ENCODE measurements at places on chromosomes 3 and 15. TPM values are rescaled to one million over a fixed set of nuclear protein-coding genes. Genes with fewer than 3 reads are reported as not detected.

The GRK7 gene
- total RNA-seq = 0.08 TPM

The CILP gene
- total RNA-seq = 24.0 TPM

The XCR1 gene
- total RNA-seq = not detected

DNA sequence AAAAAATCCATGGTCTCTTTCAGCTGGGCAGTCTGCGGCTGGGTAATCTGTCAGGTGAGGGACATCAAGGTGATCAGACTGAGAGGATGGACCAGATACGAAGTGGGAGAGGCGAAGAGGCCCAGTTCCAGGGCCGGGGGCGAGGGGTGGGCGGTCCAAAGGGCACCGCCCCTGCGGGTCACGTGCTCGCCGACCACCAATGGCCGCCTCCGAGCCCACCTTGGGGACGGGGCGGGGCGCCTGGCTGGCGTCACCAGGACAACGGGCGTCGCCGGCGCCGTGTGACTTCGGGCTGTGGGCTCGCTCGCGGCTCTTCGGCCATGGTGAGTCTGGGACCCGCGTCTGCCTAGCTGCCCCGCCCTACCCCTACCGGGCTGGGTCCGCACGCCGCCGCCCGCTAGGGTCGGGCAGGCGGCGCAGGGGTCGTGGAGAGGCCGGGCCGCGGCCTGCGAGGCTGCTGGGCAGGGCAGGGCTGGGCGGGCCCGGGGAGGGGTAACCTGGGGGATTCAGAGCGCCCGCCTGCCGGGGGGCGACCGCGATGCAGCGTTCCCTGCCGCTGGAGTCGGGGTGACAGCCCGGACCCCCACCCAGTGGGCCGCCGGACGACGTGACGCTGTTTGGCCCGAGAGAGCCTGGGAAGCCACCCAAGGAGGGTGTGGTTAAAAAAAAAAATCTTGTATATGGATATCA, at the start of gene FBXL2:
TSS of gene FBXL2 (plus strand) at position 250 of the 690 bp plus-strand sequence. CDS start at position 321, 71 bp downstream.
- no peak for DNase-seq

DNA sequence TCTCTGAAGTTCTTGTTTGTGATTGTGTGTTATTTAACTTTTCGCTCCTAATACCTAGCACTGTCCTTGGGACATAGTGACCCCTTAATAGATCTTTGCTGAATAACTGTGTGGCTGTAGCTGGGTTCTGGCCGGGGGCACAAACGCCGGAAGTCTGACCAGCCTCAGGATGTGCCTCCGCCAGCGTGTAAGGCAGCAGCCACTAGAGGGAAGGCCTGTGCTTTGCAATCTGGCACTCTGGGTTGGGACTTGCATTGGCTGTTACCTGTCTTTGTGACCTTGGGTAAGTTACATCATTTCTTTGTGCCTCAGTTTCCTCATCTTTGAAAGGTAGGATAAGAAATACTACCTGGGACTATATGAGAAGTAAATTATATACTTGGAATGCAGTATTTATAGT, 158.7 kb downstream of the GHSR start:
- DNase-seq = peak; percentile 83

GRCh38 chr3:178915365-178915764, 156.2 kb downstream of the ZMAT3 start:
- no peak for DNase-seq

GRCh38 chr3:60337421-60337820, 913.8 kb downstream of the FHIT start:
- no peak for DNase-seq

GRCh38 chr3:2090095-2090911, 8.4 kb upstream of the CNTN4 start:
- no peak for DNase-seq

GRCh38 chr15:44216958-44217357, 21.9 kb upstream of the FRMD5 start:
- no peak for DNase-seq

- no peak for DNase-seq
Observed at GRCh38 chr15:33476076-33476475, 165.3 kb downstream of the RYR3 start.

DNA sequence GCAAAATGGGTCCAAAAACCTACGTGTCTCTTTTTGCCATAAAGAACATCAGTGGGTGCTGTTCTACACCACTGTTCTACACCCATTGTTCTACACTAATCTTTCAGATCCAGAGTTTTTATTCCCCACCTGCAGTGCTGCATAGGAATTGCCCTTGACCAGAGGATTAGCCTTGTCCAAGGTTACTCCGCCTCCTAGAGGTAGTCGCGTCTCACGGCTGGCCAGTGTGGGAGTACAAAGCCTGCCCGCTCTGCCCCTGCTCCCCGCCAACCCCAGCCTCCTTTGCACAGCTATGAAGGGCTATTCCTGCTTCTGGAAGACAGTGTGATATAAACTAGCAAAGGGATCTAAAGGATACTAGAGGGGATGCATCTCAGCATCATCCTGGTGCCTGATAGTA, 222.1 kb upstream of the LMCD1 start:
- no peak for DNase-seq

All from cardiac septum (tissue), 1 donor.